ENCODE measurements at places on chromosomes 3 and 15.
A peak's percentile ranks its signal among the peaks of the same experiment; 100 is the strongest.

GRCh38 chr3:152364237-152364636, 95.5 kb downstream of the MBNL1 start:
- no peak for DNase-seq
- no peaks in the 10 kb centered on the region for H3K27me3 ChIP-seq
- H3K4me3 ChIP-seq, result no peak overlapping the region

- DNase-seq, result no peak
- no peaks in the 10 kb centered on the region for H3K4me1 ChIP-seq
- no peak overlapping the region for H3K4me3 ChIP-seq
- H3K27ac ChIP-seq, result no peak overlapping the region
- H3K27me3 ChIP-seq, result no peaks in the 10 kb centered on the region
Observed at GRCh38 chr15:59741274-59741906, 52.3 kb upstream of the BNIP2 start.

DNA sequence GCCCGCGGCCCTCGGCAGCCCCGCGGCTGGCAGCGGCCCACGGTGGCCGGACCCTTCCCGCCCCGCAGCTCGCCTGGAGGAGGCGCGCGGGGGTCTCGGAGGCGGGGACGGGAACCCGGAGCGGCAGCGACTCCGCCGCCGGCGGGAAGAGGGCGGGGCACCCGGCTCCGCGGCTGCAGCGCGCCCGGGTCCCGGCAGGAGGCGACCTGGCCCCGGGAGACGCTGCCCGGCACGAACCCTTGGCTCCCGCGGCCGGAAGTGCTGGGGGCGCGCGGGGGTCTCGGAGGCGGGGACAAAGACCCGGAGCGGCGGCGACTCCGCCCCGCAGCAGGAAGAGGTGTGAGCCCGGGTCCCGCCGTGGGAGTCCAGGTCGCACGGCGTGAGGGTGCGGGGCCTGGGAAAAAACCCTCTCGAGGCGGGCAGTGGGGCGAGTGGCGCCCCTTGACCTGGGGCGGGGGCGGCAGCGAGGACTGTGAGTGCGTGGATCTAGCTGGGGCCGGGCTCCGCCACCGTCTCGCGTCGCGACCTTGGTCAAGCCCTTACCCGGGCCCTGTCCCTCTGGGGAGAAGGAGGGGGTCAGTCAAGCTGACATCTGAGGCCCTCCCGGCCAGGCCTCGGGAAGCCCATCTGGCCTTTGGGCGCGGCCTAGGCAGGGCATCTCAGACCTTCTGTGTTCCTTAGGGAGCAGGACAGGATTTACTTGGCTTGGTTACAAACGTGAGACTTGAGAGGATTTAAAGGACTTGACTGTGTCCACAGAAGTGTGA, at the start of gene CIB2:
TSS of gene CIB2 (minus strand) at position 151 of the 767 bp plus-strand sequence. CDS start 230 bp downstream, outside the sequence.
- peak within 1 kb of the TSS; percentile 12 for H3K27ac ChIP-seq
- H3K27me3 ChIP-seq, result no peaks in the 10 kb centered on the region
- H3K4me1 ChIP-seq, result peaks cover 26% of the 10 kb centered on the region
- H3K4me3 ChIP-seq, result peak within 1 kb of the TSS; percentile 40
- peak; percentile 68 for DNase-seq
- H3K36me3 ChIP-seq, result no peaks in the 10 kb centered on the region

DNA sequence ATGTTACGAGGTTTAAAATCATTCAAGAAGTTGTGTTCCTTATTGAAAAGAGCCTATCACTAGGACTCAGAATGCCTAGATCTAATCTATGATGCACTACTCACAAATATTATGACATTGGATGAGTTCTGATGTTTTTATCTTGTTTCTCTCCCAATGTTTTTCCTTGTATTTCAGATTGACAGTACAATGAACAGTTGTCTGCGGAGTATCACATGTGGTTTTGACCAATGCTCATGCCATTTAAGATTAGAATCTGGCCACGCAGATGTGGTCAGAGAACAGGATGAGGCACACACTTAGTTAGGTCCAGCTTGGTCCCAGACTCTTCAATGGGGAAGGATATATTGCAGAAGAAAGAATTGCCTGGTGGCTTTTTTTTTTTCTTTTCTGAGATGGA, 25.6 kb upstream of the CCDC50 start:
- no peaks in the 10 kb centered on the region for H3K4me1 ChIP-seq
- no peak for DNase-seq
- no peaks in the 10 kb centered on the region for H3K27me3 ChIP-seq
- H3K4me3 ChIP-seq, result no peak overlapping the region

GRCh38 chr15:76711351-76711827, 193.8 kb downstream of the SCAPER start:
- H3K27me3 ChIP-seq, result no peaks in the 10 kb centered on the region
- no peak overlapping the region for H3K27ac ChIP-seq
- no peak overlapping the region for H3K4me3 ChIP-seq
- peaks cover 4% of the 10 kb centered on the region for H3K36me3 ChIP-seq

- H3K4me1 ChIP-seq, result no peaks in the 10 kb centered on the region
- no peak overlapping the region for H3K27ac ChIP-seq
- H3K27me3 ChIP-seq, result no peaks in the 10 kb centered on the region
- H3K4me3 ChIP-seq, result no peak overlapping the region
- DNase-seq, result no peak
- no peaks in the 10 kb centered on the region for H3K36me3 ChIP-seq
Observed at GRCh38 chr15:45363801-45364200, 14.5 kb downstream of the GATM start.

DNA sequence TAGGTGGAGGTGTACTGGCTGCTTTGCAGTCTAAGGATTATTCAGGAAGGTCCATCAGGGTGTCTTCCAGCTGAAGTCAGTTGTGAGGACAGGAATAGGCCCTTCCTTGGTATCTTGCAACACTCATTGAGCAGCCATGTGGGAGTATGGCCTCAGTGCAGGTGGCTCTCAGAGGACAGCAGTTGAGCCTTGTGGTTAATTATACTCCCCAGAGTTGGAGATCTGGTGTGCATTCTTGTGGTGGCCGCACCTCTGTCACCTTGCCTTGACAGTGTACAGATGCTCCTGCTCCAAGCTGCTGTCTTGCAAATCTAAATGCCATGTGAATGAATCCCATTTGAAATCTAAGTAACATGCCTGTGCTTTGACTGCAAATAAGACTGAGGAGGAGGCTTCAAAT, 339.9 kb upstream of the BCHE start:
- no peak overlapping the region for H3K27ac ChIP-seq
- H3K4me1 ChIP-seq, result no peaks in the 10 kb centered on the region
- no peak for DNase-seq
- H3K27me3 ChIP-seq, result no peaks in the 10 kb centered on the region
- H3K36me3 ChIP-seq, result no peaks in the 10 kb centered on the region
- no peak overlapping the region for H3K4me3 ChIP-seq

DNA sequence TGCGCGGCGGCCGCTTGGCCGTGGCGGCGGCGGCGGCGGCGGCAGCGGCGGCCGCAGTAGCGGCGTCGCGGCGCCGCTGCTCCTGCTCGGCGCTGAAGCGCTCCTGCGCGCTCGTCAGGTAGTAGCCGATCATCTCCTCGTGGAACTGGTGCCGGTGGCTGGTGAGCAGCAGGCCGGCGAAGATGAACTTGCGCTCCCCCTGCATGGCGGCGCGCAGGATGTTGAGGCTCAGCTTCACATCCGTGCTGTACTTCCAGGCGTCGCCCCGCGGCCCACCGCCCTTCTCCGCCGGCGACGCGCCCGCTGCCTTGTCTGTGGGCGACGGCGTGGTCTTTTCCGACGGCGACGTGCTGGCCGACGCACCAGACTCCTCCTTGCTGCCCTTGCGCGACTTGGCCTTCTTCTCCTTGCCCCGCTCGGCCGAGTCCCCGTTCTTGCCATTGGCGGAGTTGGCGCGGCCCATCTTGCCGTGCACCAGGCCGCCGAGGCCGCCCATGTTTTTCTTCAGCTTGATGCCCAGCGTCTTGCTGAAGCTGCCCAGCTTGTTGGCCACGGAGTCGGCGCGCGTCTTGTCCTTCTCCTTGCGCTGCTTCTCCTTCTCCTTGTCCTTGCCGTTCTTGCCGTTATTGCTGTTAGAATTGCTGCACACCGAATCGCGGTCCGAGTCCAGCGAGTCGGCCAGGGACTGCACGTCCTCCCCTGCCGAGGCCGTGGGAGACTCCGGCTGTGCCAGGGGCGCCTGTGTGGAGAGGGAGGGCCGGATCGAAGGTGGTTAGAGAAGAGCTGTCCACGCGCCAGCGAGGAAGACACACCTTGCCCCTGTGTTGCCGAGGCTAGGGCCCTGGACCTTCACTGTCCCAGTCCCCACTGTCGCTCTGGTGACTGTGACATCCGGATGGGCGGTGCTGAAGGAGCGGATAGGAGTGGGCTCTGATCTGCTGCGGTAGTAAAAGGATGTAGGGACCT, 157.6 kb downstream of the KLF13 start:
- H3K4me1 ChIP-seq, result peaks cover 15% of the 10 kb centered on the region
- H3K4me3 ChIP-seq, result no peak overlapping the region
- H3K27me3 ChIP-seq, result peaks cover 14% of the 10 kb centered on the region
- H3K27ac ChIP-seq, result no peak overlapping the region
- no peaks in the 10 kb centered on the region for H3K36me3 ChIP-seq
- DNase-seq, result peak; percentile 76

GRCh38 chr15:79832367-79833120, 64.3 kb downstream of the MTHFS start:
- no peak for DNase-seq
- H3K4me1 ChIP-seq, result no peaks in the 10 kb centered on the region
- no peak overlapping the region for H3K27ac ChIP-seq
- no peaks in the 10 kb centered on the region for H3K27me3 ChIP-seq

- no peaks in the 10 kb centered on the region for H3K4me1 ChIP-seq
- no peak overlapping the region for H3K27ac ChIP-seq
- no peak for DNase-seq
- no peaks in the 10 kb centered on the region for H3K36me3 ChIP-seq
Observed at GRCh38 chr15:79978655-79979514, 7.9 kb upstream of the BCL2A1 start.

DNA sequence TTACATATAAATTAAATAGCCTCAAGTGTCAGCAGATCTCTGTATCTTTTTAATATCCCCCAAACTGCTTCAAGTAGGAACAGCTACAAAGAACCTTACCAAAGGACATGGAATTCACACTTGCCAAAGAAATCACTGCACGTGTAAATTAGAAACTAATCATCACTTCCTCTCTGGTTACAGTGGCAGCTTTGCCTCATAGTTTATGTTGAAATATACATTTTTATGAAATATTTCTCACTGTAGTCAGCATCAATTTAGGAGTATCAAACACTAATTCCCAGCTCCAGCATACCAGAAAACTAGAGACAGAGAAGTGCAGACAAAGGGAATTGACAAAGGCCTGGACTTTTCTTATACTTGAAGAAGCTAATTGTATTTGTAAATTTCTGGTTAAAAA, 260.9 kb downstream of the TIGIT start:
- H3K27ac ChIP-seq, result no peak overlapping the region
- peaks cover 12% of the 10 kb centered on the region for H3K4me1 ChIP-seq
- no peak for DNase-seq
- H3K4me3 ChIP-seq, result no peak overlapping the region

DNA sequence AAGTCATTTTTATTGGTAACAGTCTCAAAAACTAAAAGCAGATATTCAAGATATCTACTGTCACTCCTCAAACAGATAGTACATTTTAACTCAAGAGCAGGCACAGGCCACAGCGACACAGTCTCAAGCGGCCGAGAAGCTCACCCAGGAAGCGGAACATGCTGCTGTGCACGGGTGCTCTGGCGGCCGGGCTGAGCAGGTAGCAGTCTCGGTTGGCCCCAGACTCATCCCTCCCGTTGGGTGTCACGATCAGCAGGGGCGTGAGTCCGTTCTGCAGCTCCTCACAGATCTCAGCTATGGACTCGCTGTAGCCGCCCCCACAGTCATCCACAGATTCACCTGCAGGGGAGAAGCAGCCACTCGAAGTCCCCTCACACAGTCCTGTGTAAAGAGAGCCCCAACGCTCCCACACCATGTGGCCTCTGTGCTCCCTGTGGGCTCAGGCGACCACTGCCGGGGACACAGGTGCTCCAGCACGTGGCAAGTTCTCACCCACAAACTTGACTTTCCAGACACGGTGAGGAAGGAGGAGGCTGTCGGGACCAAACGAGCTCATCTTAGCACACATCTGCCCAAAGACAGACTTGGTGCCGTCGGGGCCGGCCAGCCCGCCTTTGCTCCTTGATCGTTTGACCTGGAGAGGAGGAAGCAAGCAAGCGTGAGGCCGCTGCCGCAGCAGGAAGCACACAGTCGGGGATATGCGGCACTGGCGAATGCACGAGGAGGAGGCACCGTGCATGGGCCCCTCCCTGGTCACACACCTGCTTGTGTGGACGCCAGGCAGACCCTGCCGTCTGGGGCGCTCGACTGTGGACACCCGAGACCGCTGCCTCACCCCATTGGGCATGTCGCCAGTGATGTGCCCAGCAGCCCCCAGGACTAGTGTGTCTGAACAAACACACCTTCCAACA, 17.7 kb upstream of the OCA2 start:
- H3K27me3 ChIP-seq, result no peaks in the 10 kb centered on the region
- H3K4me3 ChIP-seq, result no peak overlapping the region
- H3K27ac ChIP-seq, result no peak overlapping the region
- DNase-seq, result peak; percentile 73

GRCh38 chr3:190081389-190081788, 39.3 kb downstream of the P3H2 start:
- H3K27me3 ChIP-seq, result no peaks in the 10 kb centered on the region
- no peak overlapping the region for H3K4me3 ChIP-seq
- peaks cover 18% of the 10 kb centered on the region for H3K4me1 ChIP-seq
- no peak overlapping the region for H3K27ac ChIP-seq

DNA sequence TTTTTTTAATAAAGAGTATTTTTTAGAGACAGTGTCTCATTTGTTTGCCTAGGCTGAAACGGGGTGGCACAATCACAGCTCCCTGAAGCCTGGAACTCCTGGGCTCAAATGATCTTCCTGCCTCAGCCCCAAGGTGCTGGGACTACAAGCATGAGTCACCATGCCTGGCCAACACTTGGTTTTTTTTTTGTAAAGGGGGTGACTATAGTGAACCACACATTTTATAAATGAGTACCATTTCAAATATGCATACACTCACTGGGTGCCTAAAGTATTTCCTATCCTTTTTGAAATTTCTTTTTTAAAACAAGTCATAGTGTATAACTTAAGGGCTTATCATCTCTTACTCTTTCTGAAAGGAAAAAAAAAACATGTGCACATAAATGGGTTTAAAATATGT, 325.2 kb upstream of the MEIS2 start:
- no peaks in the 10 kb centered on the region for H3K4me1 ChIP-seq
- no peaks in the 10 kb centered on the region for H3K27me3 ChIP-seq
- no peak overlapping the region for H3K27ac ChIP-seq
- no peak for DNase-seq
- no peaks in the 10 kb centered on the region for H3K36me3 ChIP-seq

GRCh38 chr3:50256978-50257890, 11.7 kb upstream of the SEMA3B start:
- H3K27ac ChIP-seq, result no peak overlapping the region
- H3K27me3 ChIP-seq, result no peaks in the 10 kb centered on the region
- H3K4me3 ChIP-seq, result no peak overlapping the region
- H3K36me3 ChIP-seq, result peaks cover 61% of the 10 kb centered on the region
- peaks cover 27% of the 10 kb centered on the region for H3K4me1 ChIP-seq

GRCh38 chr3:131623431-131623830, 120.7 kb upstream of the MRPL3 start:
- H3K4me3 ChIP-seq, result no peak overlapping the region
- H3K36me3 ChIP-seq, result no peaks in the 10 kb centered on the region
- no peaks in the 10 kb centered on the region for H3K4me1 ChIP-seq
- H3K27ac ChIP-seq, result no peak overlapping the region

GRCh38 chr15:61644550-61644949, 415.4 kb upstream of the RORA start:
- no peak for DNase-seq
- H3K4me3 ChIP-seq, result no peak overlapping the region
- H3K27me3 ChIP-seq, result peaks cover 29% of the 10 kb centered on the region

Measured in RWPE2 (cell line).